ENCODE measurements at places on chromosomes 5 and 9.
A peak's percentile ranks its signal among the peaks of the same experiment; 100 is the strongest.

GRCh38 chr9:120454467-120454866, 125.5 kb downstream of the CDK5RAP2 start:
- DNase-seq: no peak

GRCh38 chr5:67831048-67831447, 384.5 kb upstream of the PIK3R1 start:
- no peak for DNase-seq

- peak; percentile 39 for DNase-seq
These were observed 796 bp downstream of the LNPEP start for GRCh38 chr5:96936431-96937320.

DNA sequence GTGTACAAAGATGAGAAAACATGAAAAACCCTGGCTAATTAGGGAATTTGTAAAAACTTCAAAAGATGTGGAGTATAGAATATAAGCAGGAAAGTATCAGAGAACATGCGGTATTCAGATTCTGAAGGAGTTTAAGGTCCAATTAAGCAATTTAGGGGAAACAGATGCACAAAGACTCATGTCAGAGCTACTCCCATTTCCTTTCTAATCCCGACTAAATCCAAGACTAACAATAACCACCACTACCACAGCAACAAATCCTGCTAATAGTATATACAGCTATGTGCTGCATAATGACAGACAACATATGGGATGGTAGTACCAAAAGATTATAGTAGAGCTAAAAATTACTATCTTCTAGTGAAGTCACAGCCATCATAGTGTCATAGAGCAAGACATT, 102.1 kb downstream of the LURAP1L start:
- no peak for DNase-seq

GRCh38 chr5:862367-863243, 11.8 kb upstream of the ZDHHC11 start:
- DNase-seq: no peak

GRCh38 chr9:101158361-101158760, 129.8 kb downstream of the PLPPR1 start:
- DNase-seq: no peak

DNA sequence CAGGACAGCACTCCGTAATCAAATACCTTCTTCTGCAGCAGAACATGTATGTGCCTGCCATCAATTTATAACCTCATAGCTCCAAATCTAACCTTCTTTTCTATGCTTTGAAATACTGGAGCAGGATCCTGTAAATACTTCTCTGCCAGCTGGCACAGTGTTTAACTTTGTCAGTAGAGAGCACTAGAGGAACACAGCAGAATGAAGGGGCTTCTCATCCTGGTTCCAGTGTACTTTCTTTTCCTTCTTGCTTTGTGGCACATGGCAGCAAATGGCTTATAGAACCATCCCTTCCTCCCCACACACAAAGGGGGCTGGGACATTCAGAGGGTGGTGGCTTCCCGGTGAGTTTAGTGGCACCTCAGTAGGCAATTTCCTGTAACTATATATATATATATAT, 3.8 kb upstream of the FBXW11 start:
- no peak for DNase-seq

- DNase-seq: no peak
These were observed 8.7 kb downstream of the HNRNPH1 start for GRCh38 chr5:179614745-179615144.

GRCh38 chr5:171914726-171915338, 91.6 kb downstream of the FBXW11 start:
- no peak for DNase-seq

GRCh38 chr9:136160381-136160841, 41.7 kb upstream of the TMEM250 start:
- no peak for DNase-seq

DNA sequence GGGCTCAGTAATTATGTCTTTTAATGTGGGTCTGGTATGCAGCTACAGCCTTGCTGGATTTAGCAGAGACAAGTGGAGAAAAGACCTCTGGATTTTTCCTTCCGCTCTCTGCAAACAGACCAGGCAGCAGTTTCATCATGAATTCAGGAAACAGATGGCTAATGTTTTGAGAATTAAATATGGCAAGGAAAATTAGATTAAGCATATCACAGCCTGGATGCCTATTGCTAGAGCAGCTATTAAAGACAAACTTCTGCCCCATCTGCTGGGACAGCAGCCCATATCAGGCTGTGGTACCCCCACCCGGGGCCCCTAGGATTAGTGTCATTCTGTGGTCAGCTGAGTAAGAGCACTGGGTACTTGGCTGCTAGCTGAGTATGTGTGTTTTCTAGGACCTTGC, 6.2 kb downstream of the SKP2 start:
- DNase-seq: no peak

DNA sequence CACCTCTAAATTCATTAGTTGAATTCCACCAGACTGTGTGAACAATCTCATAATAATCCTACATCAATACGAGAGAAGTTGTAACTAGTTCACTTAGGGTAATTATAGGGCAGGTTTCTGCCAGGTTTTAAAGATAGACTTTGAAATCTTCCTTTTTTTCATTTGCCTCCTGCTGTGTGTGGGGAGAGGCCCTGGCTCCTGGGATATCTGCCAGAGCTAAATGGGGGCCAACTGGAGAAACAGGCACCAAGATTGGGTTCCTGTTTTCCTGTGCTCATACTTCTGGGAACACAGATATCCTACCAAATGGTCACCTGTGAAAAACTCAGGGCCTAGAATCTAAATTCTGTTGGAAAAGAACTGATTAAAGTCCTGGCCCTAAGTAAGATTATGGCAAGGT, 42.3 kb downstream of the SH3RF2 start:
- DNase-seq: no peak

DNA sequence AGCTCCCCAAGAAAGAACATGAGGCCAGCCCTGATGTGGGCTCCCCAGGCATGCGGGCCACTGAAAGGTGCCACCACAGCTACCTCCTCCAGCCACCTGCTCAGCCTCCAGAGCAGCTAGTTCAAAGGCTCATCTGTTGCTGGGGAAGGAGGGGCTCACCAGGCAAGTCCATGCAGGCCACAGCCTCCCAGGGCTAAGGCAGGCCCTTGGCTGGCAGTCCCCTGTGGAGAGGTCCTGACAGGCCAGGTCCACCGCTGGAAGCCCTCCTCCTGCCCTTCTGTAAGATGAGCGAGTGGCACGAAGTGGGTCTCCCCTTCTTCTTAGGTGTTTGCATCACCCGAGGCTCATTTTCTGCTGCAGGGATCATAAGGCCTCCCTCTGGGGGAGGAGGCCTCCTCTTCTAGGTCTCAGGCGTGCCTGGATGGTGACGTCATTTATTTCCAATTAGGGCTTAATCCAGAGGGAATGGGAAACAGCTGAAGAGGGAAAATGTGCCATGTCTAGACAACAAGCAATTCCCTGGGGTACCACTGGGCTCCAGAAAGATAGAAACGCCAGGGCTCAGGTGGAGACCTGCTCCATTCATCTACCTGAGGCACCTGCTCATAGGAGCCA, 91.6 kb downstream of the CFAP90 start:
- DNase-seq: no peak

DNA sequence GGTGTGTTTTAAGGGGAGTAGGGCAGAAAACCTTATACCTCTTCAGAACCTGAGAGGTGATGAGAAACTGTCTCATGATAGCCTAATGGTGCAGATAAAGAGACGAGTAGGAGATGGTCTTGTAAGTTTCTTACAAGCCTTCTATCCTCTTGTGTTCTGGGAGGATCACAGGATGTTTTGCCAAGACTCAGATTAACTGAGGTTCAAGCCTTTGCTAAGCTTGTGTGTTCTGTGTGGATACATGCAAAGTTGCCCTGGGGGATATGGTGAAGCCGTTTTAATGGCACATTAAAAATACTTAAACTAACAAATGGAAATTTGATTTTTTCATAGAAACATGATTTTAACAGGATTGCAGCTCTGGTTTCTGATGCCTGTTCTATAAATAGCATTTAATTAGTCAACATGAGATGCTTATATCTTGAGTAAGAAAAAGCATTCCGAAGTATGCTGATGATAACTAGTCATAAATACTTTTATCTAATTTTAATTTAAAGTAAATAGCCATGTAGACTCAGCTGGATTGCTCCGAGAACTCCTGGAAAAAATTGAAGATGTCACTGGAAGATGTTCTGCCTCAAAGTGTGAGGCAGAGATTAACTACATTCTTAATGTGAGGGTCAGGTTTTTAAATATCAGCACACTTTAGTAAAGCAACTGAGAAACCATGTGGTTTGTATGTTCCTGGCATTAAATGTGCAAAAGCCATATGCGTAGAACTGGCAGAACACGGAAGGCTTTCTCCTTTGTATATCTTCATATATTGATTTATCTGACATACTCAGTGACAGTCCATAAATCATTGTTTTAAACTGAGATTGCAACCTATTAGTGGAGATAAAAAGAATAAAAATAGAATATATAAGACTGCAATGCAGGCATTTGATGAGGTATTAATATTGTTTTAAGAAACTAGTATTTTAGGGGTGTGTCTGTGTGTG, 53.7 kb downstream of the IPO11 start:
- no peak for DNase-seq

GRCh38 chr5:32586276-32586599, 881 bp downstream of the SUB1 start:
- DNase-seq: no peak

DNA sequence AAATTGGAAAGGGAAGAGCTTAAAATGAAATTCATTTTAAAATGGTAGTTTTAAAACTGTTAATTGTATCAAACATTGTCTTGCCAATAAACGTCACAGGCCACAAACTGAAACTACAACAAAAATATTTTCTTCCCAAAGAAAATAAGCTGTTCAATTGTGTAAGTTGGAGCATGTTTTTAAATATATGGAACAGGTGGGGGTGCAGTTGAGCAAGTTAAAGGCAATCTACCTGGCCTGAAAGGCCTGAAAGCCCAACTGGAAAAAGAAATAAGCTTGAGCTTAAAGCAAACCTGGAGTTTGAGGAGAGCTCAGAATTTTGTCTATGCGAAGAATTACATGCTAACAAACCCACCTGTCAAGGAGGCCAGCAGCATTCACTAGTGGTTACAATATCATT, 439.5 kb downstream of the ACTL7B start:
- DNase-seq: no peak

DNA sequence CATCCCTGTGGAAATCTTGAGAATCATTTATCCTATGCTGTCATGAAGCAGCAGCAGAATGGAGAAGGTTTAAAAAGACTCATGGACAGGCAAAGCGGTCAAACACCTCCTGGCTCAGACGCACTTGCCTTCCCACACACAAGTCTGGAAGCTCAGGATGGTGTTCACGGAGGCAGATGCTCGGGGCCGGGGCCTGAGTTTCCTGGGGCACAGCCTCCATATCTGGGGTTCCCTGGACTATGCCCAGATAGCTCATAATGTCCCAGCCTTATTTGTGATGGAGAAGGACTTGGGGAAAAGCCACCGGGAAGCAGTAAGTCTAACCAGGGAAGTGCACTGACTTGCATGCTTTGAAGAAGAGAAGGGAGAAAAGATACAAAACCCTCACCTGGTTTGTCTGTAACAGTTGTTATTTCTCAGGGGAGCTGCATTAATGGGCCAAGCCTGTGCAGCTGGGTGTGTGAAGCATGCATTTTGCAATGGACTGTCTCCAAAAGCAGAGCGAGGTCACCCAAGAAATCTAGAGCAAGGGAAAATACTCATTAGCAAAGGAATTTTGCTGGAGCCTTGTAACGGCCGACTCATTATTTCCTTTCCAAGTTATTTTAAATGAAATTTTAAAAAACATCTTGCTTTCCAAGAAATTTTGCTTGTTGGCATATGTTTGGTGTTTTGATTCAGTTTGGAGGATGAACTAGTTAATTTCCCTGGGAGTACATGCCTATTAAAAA, 3.4 kb downstream of the S1PR3 start:
- no peak for DNase-seq

GRCh38 chr9:129487658-129488483, 133.0 kb downstream of the C9orf50 start:
- no peak for DNase-seq

DNA sequence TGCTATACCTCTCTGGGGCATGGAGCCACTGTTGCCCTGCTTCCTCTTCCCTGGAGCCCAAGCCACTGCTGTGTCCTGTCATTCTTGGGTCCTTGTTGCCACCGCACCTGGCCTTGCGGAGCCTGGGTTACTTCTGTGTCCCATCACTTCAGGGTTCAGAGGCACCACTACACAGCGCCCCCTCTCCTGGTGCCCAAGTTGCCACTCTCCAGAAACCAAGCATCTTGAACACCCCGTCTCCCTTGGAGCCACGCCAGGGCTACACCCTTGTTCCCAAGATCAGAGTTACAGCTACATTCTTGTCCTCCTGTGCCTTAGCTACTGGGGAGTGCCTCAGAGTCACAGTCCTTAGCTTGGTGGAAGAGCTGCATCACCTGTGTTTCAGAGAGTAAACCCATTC, 147.2 kb upstream of the CD180 start:
- no peak for DNase-seq

DNA sequence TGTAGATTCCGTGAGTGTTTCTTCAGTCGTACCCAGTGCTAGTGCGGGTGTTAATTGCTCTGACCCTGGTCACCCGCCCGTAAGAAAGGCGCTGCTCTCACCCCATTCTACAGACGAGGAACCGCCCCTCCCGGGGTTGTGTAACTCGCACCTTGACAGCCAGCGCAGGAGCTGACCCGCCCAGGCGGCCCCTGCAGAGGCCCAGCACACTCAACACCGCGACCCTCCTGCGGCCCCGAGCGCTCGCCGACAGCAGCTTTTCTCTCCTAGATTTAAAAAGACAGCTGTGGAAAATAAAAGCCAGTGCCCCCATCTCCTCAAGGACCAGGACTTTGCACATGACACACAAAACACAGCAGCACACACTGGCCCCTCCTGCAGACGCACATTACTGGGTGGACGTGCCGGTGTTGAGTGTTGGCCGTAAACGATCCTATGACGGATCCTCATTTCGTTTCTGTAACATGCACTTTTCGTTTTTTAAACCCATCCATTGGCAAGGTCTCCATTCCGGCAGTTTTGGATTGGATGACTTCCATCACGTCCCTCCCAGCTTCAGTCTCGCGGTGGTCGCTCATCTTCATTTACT, 22.9 kb downstream of the OR2V2 start:
- no peak for DNase-seq
